Breast epithelium (tissue), 4 donors: ENCODE measurements at places on chromosomes 5 and 9.

GRCh38 chr5:88833371-88834130 lies 49.4 kb downstream of the MEF2C start:
- no peak for DNase-seq

DNA sequence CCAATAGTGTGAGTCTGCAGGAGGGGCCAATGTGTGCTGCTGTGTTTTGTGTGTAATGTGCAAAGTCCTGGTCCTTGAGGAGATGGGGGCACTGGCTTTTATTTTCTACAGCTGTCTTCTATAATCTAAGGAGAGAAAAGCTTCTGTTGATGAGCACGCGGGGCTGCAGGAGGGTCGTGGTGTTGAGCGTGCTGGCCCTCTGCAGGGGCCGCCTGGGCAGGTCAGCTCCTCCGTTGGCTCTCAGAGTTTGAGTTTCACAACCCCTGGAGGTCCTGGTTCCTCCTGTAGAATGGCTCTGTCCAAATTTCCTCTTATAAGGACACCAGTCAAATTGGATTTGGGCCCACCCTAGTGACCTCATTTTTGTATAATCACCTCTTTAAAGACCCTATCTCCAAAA lies 12.6 kb downstream of the OR2V1 start:
- DNase-seq: no peak

DNA sequence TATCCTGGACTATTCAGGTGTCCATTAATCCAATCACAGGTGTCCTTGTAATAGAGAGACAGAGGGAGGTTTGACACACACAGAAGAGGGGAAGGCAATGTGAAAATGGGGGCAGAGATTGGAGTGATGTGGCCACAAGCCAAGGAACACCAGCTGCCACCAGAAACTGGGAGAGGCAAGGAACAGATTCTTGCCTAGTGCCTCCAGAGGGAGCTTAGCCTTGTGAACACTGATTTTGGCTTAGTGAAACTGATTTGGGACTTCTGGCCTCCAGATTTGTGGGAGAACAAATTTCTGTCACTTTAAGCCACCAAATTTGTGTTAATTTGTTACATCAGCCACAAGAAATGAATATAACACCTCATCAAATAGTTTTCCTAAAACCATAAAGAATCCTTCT lies 416.2 kb downstream of the ENC1 start:
- no peak for DNase-seq

GRCh38 chr5:119267958-119268386 lies 87.8 kb upstream of the TNFAIP8 start:
- DNase-seq: peak; percentile 89

GRCh38 chr5:570886-571285 lies 41.3 kb upstream of the CEP72 start:
- no peak for DNase-seq

DNA sequence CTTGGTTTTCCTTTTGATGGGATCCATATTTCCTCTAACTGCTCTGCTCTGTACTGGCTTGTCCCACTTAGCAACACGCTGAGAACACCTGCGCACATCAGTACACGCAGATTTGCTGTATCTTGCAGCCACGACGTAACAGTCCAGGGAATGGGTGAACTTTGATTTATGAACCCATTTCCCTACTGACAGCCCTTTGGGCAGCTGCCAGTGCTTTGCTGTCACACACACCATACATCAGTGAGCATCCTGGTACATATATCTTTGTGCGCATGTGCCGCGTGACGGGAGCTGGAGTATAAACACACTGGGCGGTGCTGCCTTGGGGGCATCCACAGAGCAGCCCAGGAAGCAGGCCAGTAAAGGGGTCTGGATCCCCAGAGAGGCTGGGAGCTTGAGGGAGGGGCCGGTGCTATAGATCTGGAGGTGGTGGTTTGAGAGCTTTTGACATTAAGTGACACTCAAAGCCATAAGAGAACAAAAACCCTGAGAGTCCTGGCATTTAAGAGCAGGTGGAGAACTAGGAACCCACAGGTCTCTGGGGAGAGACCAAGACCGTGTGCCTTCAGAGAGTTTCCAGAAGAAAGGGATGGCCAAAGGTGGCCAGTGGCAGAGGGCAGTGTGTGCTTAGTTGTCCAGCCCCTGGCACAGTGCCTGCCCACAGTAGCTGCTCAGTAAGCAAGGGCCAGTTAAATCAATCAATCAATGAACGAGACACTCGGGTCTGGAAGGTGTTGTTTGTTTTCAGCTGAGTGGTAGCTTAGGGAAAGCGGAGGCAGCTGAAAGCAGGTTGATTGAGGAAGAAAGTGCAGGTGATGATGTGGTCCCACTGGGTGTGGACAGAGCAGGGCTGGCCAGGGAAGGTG lies 53.7 kb downstream of the LMX1B start:
- DNase-seq: no peak
